Cerebellar nuclear complex (tissue), 1 donor: ENCODE measurements at places on chromosomes 2 and 18.

GRCh38 chr2:224565452-224566035 is 19.6 kb downstream of the CUL3 start:
- DNase-seq, result no peak

DNA sequence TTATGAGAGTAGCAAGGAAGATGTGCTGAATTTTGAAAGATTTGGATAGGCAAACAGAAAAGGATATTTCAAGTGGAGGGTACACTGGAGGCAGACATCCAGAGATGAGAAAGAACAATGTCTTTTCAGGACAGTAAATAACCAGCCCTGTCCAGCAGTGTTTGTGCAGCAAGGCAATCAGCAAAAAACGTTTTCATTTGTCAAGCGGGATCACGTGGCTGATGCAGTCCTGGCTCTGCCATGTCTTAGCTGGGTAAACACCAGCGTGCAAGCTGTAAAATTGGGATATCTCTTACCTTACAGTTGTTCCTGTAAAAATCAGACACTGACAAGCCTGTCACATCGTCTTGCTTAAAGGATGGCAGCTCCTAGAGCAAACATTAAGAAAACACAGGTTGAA is 67.8 kb downstream of the CWC22 start:
- DNase-seq, result no peak

- no peak for DNase-seq
Observed at GRCh38 chr2:11123856-11124759, 31.2 kb upstream of the SLC66A3 start.

DNA sequence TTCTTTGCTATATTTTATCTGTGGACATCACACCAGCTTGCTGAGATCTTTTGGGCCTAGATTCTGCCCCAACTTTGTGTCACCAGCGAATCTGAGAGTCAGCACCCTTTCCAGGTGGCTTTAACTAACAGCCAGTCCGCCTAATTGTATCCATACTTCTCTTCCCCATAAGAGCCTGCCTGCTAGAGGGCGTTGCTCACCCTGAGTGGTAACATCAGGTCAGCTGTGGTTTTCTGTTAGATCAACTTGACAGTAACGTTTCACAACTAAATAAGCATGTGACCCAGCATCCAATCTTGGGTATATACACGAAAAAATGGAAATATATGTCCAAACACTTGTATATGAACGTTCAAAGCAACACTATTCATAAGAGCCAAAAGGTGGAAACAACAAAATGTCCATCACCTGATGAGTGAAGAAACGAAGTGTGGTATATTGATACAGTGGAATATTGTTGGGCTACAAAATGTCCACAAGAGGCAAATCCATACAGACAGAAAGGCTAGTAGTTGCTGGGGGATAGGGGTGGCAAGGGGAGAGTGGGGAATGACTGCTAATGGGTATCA is 24.9 kb downstream of the EFHD1 start:
- no peak for DNase-seq

GRCh38 chr18:46452820-46453219 is 204.2 kb downstream of the LOXHD1 start:
- no peak for DNase-seq

DNA sequence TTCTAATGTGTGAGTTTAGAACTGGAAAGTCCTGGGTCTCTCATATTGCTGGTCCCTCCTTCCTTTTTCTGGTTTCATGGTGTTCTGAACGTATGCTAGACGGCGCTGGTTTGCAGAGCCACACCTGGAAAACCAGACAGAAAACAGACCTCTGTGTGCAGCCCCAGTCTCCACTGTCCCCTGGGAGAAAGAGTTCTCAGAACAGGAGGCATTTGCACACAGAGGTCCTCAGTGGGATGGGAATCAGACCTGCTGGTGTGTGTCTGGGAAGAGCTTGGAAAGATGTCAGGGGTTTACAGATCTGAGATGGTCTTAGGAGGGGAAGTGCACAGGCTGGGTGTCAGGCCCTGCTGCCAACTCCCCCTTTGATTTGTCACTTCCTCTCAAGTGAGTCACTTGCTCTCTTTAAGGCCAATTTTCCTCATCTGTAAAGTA is 14.9 kb upstream of the MBP start:
- DNase-seq, result no peak

GRCh38 chr18:652131-652530 is 5.3 kb upstream of the TYMS start:
- no peak for DNase-seq

GRCh38 chr2:9613291-9613690 is 17.5 kb downstream of the YWHAQ start:
- no peak for DNase-seq
